ENCODE measurements at places on chromosomes 7 and 10.

- DNase-seq = no peak
These were observed 314.5 kb downstream of the CRPPA start for GRCh38 chr7:16106869-16107268.

- DNase-seq = no peak
These were observed 291.2 kb upstream of the MEOX2 start for GRCh38 chr7:15977663-15978062.

GRCh38 chr7:158414486-158414961, 173.1 kb downstream of the PTPRN2 start:
- DNase-seq = no peak

GRCh38 chr7:46619723-46620310, 698.7 kb upstream of the IGFBP3 start:
- DNase-seq = no peak

GRCh38 chr7:139646566-139646965, 123.1 kb downstream of the CLEC2L start:
- no peak for DNase-seq

DNA sequence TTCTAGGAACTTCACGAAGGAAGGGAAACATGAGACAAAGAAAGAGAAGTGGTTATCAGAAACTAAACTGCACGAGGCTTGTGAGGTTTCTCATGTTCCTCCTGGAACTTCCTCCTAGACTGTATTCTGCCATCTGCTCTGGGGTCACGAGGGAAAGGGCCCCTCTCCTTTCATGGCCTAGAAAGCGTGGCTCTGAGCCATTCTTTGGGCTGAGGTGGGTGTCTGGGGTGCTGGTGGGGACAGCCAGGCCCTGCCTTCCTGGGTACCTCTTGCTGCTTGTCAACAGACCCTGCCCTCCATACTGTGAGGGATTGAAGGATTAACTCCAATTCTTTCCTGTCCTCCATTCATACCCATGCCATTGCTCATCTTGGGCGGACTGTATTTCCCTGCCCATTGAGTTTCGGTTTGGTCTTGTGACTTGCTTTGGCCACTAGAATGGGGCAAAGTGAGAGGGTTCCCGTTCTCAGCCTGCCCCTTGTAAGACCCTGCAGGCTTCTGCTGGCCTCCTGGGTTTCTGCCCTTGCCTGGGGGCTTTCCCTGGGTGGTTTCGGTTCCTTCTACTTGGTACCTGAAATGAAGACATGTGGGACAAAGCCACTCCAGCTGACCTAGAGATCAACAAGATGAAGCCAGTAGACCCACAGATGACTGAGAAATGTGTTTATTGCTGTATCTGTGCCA, 14.9 kb upstream of the GIMAP8 start:
- DNase-seq = no peak

GRCh38 chr7:51369746-51370145, 53.1 kb upstream of the COBL start:
- DNase-seq = no peak

DNA sequence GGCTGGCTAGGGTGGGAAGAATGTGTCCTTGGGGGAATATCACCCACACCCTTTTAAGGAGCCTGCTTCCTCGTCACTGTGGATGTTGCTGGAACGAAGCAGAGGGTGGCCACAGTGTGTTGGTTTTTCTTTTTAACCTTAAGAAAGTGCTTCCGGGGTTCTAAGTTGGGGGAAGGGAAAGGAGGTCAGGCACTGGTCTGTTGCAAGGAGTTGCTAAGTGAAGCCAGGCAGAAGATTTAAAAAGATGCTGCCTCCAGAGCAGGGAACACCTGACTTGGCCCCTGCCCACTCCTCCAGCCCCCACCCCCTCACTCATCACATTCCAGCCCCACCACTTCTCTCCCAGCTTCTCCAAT, 213.1 kb downstream of the EMX2 start:
- DNase-seq = no peak

- no peak for DNase-seq
These were observed 42.9 kb downstream of the CCDC3 start for GRCh38 chr10:12958546-12959110.

- no peak for DNase-seq
These were observed 59.6 kb upstream of the ZNF32 start for GRCh38 chr10:43708262-43708661.

- DNase-seq = no peak
These were observed 159.6 kb downstream of the SLC16A9 start for GRCh38 chr10:59550061-59550460.

DNA sequence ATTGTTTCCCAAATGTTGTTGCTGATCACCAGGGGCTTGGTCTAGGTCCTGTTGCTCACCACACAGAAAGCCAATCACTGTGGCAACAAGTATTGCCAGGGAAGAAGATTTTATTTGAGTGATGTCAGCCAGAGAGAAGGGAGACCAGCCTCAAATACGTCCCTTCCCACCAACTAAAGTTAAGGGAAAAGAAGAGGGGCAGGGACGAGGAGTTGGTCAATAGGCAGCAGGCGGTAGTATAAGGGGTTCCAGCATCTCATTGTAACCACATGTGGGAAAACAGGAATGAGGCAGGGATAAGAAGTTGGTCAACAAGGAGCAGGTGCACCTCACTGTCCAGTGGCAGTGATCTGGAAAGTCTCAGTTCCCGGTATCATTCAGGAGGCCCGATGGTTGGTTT, 138.9 kb upstream of the KCNMA1 start:
- DNase-seq = no peak

DNA sequence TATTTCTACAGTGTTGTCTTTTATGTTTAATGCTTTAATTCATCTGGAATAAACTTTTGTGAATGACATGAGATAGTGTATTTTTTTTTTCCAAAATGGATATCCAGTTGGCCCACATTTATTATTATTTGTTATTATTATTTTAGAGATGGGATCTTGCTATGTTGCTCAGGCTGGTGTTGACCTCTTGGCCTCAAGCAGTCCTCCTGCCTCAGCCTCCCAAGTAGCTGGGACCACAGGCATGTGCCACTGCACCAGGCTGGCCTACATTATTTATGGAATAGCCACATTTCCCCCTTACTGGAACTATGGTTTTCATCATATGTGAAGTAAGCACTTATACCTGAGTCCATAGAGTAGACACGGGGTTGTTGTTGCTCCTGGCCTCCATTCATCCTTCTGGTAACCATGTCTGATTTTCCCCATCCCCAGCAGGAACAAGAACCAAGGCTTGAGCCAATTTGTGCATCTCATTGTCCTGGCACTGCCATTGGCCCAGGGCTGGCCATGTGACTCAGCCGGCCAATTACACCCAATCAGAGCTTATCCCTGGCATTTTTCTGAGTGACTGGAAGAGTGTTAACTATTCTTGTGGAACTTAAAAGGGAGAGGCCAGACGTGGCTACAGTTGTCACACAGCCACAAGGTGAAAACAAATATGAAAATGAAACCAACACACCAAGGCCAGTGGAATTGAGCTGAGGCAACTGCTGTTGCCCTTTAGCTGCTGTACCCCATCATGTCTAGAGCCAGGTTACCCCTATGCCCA, 23.1 kb downstream of the PRF1 start:
- no peak for DNase-seq

DNA sequence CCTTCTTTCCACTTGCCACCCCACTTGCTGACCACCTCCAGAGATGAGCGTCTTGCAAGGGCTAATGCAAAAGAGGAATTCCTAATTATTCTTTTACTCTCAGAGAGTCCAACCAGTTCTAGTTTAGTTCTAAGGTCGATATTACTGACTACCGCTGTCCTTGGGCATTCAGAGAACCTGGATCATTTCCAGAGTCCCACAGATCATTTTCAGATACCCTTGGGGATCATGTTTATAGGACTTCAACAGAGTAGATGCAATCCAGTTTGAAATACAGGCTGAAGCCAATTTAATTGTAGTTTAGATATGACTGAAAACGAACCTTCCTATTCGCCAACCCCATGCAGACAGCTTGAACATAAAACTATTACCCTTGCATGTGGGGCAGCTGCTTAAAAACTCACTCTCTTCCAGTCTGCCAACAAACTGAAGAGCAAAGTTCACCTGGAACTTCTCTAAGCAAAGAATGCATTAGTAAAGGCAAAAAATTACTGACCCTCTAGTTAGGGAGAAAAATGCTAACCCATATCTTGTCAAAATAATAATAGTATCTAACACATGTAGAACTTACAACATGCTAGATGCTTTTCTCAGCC, 22.4 kb downstream of the CFAP69 start:
- DNase-seq = no peak

DNA sequence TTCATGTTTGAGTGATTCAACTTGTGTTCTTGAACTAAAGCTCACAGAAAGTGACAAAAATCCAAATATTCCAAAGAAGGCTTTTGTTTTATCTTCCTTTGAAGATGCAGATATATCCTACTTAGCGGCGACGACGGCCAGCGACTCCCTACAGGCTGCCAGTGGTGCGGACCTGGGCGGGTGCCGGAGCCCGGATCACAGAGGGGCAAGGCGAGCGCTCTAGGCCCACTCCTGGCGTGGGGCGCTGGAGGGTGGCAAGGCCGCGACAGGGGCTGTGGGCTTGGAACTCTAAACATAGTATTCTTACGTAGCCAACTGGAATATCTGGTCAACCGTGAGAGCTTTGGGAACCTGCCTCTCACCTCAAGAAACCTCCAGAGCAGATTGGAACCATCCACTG, 914 bp upstream of the GIMAP7 start:
- DNase-seq = no peak

DNA sequence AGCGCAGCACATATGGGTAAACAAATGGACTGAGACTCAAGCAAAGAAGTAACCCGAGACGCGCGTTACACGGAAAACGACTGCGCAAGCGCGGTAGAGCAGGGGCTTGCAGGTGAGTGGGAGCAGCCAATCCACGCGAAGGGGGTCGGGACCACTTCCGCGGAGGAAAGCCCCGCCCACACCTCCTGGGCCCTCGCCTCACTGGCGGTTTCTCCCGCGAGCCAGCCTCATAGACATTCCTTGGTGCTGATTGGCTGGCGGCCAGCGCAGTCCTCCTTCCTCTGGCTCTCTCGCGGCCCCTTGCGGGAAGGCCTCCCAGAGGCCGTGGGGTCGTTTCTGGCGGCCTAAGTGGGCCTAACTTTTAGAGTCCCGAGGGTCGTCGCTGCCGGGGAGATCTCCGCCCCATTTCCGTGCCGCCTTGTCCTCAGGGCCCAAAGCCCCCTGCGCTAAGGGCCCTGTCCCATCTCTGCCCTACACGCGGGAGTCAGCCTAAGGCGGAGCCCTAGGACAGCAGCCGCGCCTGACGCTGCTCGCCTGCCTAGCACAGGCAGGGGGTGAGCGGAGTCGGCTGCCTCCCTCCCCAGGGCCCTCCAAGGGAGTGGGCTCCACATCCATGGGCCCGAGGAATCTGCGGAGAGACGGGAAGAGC, 9.1 kb upstream of the FXYD4 start:
- peak; percentile 81 for DNase-seq
